ENCODE measurements at places on chromosomes 12 and 14.

GRCh38 chr14:29953501-29953900 is 25.9 kb upstream of the PRKD1 start:
- no peak for DNase-seq

DNA sequence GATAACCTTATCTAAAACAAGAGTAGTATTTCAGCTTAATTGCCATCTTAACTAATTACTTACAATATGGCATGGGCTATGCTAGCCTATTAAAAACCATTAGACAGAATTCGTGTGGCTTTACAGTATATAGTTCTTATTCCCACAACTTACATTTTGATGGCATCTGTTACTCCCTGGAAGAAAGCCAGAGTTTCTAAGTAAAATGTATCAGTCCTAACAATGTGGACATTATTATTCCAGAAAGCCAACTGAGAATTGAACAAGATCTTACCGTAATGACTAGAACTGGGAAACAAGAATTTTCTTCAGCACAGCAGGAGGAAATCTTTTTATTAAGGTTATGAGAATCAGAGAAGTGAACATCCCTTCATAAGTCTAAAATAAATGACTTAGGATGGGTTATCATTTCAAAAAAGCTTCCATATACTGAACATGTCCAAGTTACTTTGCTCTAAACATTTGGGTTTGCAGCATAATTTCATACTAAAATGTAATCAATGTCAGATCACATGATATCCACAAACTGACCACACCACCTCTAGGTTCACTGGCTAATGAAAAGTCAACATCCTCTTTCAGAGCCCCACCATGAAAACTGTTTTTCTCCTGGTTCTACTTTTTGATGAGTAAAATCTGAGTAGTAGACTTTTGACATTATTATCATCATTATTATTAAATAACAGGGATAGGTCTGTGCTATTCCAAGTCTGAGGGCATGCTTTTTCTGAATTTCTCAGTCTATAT is 179.7 kb downstream of the SSPN start:
- DNase-seq, result no peak

- no peak for DNase-seq
Measured at GRCh38 chr12:55659486-55660385, 23.0 kb downstream of the OR10P1 start.

GRCh38 chr14:76657846-76658245 is 103.4 kb upstream of the VASH1 start:
- no peak for DNase-seq

DNA sequence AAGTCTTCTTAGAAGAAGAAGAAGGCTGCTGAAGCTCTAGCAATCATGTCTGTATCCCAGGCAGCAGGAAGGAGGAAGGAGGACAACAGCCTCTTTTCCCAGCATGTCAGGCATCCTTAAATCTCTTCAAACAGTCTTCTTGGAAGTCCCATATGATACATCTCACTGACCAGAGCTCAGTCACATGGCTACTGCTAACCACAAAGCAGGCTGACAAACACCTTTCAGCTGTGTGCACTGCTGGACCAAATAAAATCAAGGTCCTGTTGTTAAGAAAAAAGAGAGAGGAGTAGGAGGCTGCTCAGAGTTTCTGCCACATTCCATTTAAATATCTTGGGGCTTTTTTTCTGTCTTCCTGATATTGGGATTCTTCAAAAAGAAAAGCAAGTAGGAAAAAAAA is 203.4 kb upstream of the PELI2 start:
- no peak for DNase-seq

DNA sequence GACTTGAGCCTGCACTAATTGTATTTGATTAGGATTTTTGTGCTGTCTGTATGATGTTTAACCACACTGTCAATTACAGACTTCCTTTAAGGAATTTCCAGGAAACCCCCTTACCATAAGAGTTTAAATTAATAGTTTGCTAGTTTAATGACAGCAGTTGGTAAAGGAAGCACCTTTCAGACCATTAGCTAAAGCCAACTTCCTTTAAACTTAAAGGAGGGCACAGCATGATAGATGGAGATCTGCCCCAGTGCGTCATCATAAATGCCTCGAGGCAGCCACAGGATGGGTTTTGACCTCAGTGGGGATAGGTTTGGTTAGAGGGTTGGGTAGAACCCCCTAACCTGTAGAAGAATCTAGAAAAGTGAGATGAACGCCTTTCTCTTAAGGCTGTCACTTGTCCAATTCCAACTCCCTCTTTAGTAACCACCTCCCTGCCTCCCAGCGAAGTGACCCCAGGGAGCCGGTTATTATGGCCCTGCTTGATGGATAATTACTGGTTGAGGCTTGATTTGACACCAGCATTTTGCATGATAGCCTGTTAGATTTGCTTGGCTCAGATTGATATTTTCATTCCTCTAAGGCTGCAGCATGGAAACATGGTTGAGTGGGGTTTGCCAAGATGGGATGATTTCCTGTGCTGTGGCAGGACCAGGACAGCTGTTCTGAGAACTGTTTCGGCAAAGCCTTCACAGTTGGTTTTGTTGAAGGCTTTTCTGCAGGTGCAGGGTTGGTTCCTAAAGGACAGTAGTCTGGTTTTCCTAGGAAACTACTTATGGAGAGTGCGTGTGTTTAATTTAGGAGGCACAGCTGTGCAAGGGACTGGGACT is 62.7 kb downstream of the CHST11 start:
- DNase-seq, result no peak

Data from Panc1 (cell line).